Muscle of leg (tissue), 16 donors: ENCODE measurements at places on chromosomes 4 and X. TPM values are rescaled to one million over a fixed set of nuclear protein-coding genes. Genes with fewer than 3 reads are reported as not detected.

DNA sequence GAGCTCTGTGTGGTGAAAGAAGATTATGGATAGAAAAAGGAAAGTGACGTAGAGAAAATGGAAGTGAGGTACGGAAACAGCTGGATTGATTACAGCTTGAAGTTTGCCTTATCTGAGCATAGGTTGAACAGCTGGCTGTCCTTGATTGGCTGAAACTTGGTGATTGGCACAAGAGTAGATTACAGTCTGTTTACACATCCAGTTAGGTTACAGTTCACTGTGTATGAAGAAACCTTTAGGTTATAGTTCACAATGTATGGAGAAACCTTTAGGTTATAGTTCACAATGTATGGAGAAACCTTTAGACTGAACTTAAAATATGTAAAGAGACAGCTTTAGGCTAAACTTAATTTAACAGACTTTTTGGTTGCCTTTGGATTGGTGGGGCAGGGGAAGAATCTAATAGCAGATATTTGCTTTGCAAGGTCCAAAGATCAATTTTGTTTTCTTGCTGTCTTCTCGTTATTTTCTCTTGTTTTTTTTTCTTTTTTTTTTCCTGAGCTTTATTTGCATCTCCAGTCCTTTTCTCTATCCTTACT lies 15.6 kb upstream of the ART3 start:
- H3K36me3 ChIP-seq = no peaks in the 10 kb centered on the region
- H3K27ac ChIP-seq = no peak overlapping the region
- H3K4me1 ChIP-seq = no peaks in the 10 kb centered on the region
- no peak for DNase-seq
- no peaks in the 10 kb centered on the region for H3K27me3 ChIP-seq
- H3K4me3 ChIP-seq = no peak overlapping the region

Gene RENBP
- polyA plus RNA-seq = 5.9 TPM

- DNase-seq = no peak
- H3K27me3 ChIP-seq = peaks cover 50% of the 10 kb centered on the region
- H3K4me3 ChIP-seq = no peak overlapping the region
- H3K27ac ChIP-seq = no peak overlapping the region
Measured at GRCh38 chrX:72027914-72028307, 103.8 kb downstream of the RTL5 start.

DNA sequence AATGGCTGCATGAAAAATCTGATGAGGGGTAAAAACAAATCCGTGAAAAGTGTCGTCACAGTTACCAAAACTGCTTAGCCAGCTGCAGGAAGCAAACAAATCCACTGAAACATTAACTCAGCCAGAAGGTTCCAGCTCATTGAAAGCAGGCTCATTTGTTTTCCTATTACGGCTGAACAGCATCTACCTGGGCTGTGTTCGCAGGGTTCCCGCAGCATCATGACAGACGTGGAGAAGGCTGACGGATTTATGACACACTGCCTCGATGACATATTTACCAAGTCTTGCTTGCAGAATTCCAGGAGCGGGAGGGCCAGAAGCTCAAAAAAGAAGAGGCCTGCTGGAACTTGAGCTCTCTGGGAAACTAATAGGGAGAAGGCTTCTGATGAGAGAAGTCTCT lies 781.1 kb downstream of the RAB28 start:
- H3K4me3 ChIP-seq = no peak overlapping the region
- no peaks in the 10 kb centered on the region for H3K27me3 ChIP-seq
- no peak overlapping the region for H3K27ac ChIP-seq
- DNase-seq = no peak
- no peaks in the 10 kb centered on the region for H3K36me3 ChIP-seq

- peak overlapping the region; percentile 73 for H3K27ac ChIP-seq
- no peaks in the 10 kb centered on the region for H3K27me3 ChIP-seq
- DNase-seq = peak; percentile 80
- H3K4me1 ChIP-seq = peaks cover 6% of the 10 kb centered on the region
- H3K36me3 ChIP-seq = no peaks in the 10 kb centered on the region
- H3K4me3 ChIP-seq = no peak overlapping the region
Measured at GRCh38 chrX:124250835-124251437, 81.5 kb upstream of the TEX13D start.

- no peak for DNase-seq
- H3K4me3 ChIP-seq = no peak overlapping the region
- H3K27me3 ChIP-seq = peaks cover 6% of the 10 kb centered on the region
- peaks cover 3% of the 10 kb centered on the region for H3K4me1 ChIP-seq
- no peaks in the 10 kb centered on the region for H3K36me3 ChIP-seq
Measured at GRCh38 chrX:24692305-24692704, 1.4 kb upstream of the POLA1 start.

Gene ZDHHC15
- polyA plus RNA-seq = 3.3 TPM

Gene INTS6L
- polyA plus RNA-seq = 11.1 TPM

GRCh38 chr4:20323991-20324390 lies 72.3 kb downstream of the SLIT2 start:
- no peak overlapping the region for H3K4me3 ChIP-seq
- no peak overlapping the region for H3K27ac ChIP-seq
- H3K4me1 ChIP-seq = no peaks in the 10 kb centered on the region
- no peak for DNase-seq
- no peaks in the 10 kb centered on the region for H3K36me3 ChIP-seq

DNA sequence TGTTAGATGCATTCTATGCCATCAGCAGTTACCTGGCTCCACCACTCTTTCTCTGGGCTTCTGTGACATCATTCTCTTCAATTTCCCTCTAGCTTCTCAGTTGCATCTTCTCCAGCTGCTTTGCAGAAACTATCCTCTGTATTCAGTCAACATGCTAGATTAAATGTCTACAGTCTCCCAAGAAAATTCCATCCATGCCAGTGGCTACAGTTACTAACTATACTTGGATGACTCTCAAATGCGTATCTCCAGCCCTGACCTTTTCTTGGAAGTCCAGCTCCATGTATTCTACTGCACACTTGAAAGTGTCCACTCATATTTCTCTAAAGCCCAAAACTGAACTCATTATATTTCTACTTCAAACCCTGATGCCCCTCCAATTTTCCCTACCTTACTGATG lies 232.3 kb upstream of the TENM3 start:
- H3K4me1 ChIP-seq = no peaks in the 10 kb centered on the region
- H3K36me3 ChIP-seq = no peaks in the 10 kb centered on the region
- peak; percentile 29 for DNase-seq
- no peak overlapping the region for H3K4me3 ChIP-seq

- H3K4me1 ChIP-seq = no peaks in the 10 kb centered on the region
- H3K27ac ChIP-seq = no peak overlapping the region
- H3K27me3 ChIP-seq = no peaks in the 10 kb centered on the region
- H3K36me3 ChIP-seq = no peaks in the 10 kb centered on the region
- H3K4me3 ChIP-seq = no peak overlapping the region
Measured at GRCh38 chr4:139962130-139962684, 191.8 kb downstream of the MAML3 start.

GRCh38 chr4:102736636-102737549 lies 23.9 kb downstream of the MANBA start:
- H3K4me3 ChIP-seq = no peak overlapping the region
- no peaks in the 10 kb centered on the region for H3K27me3 ChIP-seq
- no peak for DNase-seq

- no peak overlapping the region for H3K27ac ChIP-seq
- no peaks in the 10 kb centered on the region for H3K27me3 ChIP-seq
- H3K4me1 ChIP-seq = no peaks in the 10 kb centered on the region
- no peak for DNase-seq
- H3K4me3 ChIP-seq = no peak overlapping the region
- H3K36me3 ChIP-seq = no peaks in the 10 kb centered on the region
Measured at GRCh38 chr4:40206426-40206825, 9.6 kb downstream of the RHOH start.

GRCh38 chrX:123408821-123409737 lies 225.0 kb downstream of the GRIA3 start:
- no peak overlapping the region for H3K4me3 ChIP-seq
- H3K27ac ChIP-seq = no peak overlapping the region
- DNase-seq = peak; percentile 27

DNA sequence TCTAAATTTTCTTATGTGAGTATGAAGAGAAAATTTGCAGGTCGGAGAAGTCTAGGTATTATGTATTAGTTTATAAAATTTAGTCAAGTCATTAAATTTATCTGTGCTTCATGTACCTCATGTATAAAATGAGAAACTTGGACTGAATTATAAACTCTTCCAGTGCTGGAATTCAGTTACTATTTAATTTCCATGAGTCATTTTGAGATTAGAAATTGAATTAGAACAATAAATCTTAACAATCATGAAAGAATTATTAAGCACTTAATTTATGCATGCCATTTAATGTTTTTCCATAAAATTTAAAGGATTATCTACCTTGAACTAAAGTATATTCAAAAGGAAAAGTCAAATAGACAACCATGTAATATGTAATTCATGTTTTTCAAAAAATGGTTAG lies 195.8 kb downstream of the MAD2L1 start:
- no peaks in the 10 kb centered on the region for H3K4me1 ChIP-seq
- H3K27ac ChIP-seq = no peak overlapping the region
- H3K27me3 ChIP-seq = no peaks in the 10 kb centered on the region
- no peak for DNase-seq
- H3K36me3 ChIP-seq = no peaks in the 10 kb centered on the region

Gene RAB41
- 0.63 TPM for polyA plus RNA-seq

GRCh38 chr4:156642161-156642560 lies 329.4 kb downstream of the PDGFC start:
- peaks cover 2% of the 10 kb centered on the region for H3K4me1 ChIP-seq
- no peaks in the 10 kb centered on the region for H3K36me3 ChIP-seq
- H3K4me3 ChIP-seq = no peak overlapping the region

DNA sequence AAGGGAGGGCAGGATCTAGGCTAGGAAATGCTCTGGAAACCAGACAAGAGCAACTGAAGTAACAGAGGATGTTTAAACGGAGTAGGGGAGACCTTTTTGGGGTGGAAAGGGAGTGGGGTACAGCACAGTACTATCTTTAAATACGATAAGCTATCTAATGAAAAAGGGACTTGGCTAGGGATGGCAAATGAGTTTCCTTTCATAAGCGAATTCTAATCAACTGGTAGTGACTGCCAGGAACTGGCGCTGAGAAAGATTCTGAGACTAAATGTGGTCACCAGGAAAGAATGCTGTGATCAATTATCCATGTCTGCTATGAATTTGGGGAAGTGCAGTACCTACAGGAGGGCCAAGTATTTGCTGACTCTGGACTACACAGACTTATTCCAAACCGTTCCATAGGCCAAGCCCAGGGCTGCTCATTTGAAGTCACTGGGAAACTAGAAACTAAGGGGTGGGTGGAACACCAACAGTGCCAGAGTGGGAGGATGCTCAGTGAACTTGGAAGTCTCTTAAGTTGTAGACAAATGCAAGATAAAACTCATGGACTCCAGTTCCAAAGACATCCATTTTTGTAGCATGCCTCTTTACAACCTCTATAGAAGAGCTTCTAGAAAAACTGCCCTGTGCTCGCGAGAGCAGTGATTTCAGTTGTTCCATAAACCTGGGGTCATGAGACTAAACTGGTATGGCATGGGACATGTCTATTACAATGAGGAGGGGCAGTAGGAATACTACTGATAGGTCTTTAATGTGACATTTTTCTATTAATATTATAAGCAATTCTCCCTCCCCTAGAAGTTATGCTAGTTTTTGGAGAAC lies 2.0 kb downstream of the TRAPPC2 start:
- H3K36me3 ChIP-seq = peaks cover 2% of the 10 kb centered on the region
- H3K27me3 ChIP-seq = peaks cover 15% of the 10 kb centered on the region
- no peaks in the 10 kb centered on the region for H3K4me1 ChIP-seq
- peak; percentile 80 for DNase-seq
- H3K4me3 ChIP-seq = no peak overlapping the region

Gene NUP62CL
- 0.61 TPM for polyA plus RNA-seq

GRCh38 chr4:141642711-141643110 lies 6.3 kb downstream of the IL15 start:
- H3K36me3 ChIP-seq = no peaks in the 10 kb centered on the region
- no peaks in the 10 kb centered on the region for H3K4me1 ChIP-seq
- no peak overlapping the region for H3K4me3 ChIP-seq
- H3K27me3 ChIP-seq = no peaks in the 10 kb centered on the region
- H3K27ac ChIP-seq = no peak overlapping the region

Gene PRDM5
- 11.9 TPM for polyA plus RNA-seq

- peaks cover 2% of the 10 kb centered on the region for H3K4me1 ChIP-seq
- H3K27ac ChIP-seq = peak overlapping the region; percentile 94
- H3K27me3 ChIP-seq = no peaks in the 10 kb centered on the region
Measured at GRCh38 chr4:39043058-39043860, 11.1 kb upstream of the TMEM156 start.

- peaks cover 28% of the 10 kb centered on the region for H3K27me3 ChIP-seq
- H3K36me3 ChIP-seq = no peaks in the 10 kb centered on the region
- H3K27ac ChIP-seq = no peak overlapping the region
- no peaks in the 10 kb centered on the region for H3K4me1 ChIP-seq
Measured at GRCh38 chrX:1108501-1109445, 103.7 kb downstream of the CRLF2 start.

- H3K27me3 ChIP-seq = no peaks in the 10 kb centered on the region
- H3K36me3 ChIP-seq = no peaks in the 10 kb centered on the region
- H3K4me3 ChIP-seq = no peak overlapping the region
- no peak overlapping the region for H3K27ac ChIP-seq
- no peaks in the 10 kb centered on the region for H3K4me1 ChIP-seq
Measured at GRCh38 chr4:140343303-140343702, 30.1 kb upstream of the SCOC start.
